ENCODE measurements at places on chromosomes 13 and 19. TPM values are rescaled to one million over a fixed set of nuclear protein-coding genes. Genes with fewer than 3 reads are reported as not detected.

The PCSK4 gene
- total RNA-seq: 7.1 TPM

The MYPOP gene
- 2.9 TPM for total RNA-seq

The ZNF428 gene
- 42.6 TPM for total RNA-seq

The TMPRSS9 gene
- total RNA-seq: not detected

The ERICH6B gene
- not detected for total RNA-seq

The PLIN5 gene
- 37.3 TPM for total RNA-seq

The KCTD12 gene
- 140 TPM for total RNA-seq

The TMEM221 gene
- total RNA-seq: 0.12 TPM

The FGF22 gene
- 0.23 TPM for total RNA-seq

GRCh38 chr13:20519875-20520274 lies 5.8 kb downstream of the CRYL1 start:
- H3K36me3 ChIP-seq: no peaks in the 10 kb centered on the region
- no peak overlapping the region for H3K4me3 ChIP-seq
- H3K27ac ChIP-seq: no peak overlapping the region
- peaks cover under 1% of the 10 kb centered on the region for H3K4me1 ChIP-seq
- DNase-seq: no peak

- H3K4me3 ChIP-seq: no peak overlapping the region
- no peaks in the 10 kb centered on the region for H3K36me3 ChIP-seq
- DNase-seq: no peak
- no peak overlapping the region for H3K27ac ChIP-seq
- H3K4me1 ChIP-seq: peaks cover 18% of the 10 kb centered on the region
These were observed 1.4 kb downstream of the WDFY2 start for GRCh38 chr13:51585696-51586095.

DNA sequence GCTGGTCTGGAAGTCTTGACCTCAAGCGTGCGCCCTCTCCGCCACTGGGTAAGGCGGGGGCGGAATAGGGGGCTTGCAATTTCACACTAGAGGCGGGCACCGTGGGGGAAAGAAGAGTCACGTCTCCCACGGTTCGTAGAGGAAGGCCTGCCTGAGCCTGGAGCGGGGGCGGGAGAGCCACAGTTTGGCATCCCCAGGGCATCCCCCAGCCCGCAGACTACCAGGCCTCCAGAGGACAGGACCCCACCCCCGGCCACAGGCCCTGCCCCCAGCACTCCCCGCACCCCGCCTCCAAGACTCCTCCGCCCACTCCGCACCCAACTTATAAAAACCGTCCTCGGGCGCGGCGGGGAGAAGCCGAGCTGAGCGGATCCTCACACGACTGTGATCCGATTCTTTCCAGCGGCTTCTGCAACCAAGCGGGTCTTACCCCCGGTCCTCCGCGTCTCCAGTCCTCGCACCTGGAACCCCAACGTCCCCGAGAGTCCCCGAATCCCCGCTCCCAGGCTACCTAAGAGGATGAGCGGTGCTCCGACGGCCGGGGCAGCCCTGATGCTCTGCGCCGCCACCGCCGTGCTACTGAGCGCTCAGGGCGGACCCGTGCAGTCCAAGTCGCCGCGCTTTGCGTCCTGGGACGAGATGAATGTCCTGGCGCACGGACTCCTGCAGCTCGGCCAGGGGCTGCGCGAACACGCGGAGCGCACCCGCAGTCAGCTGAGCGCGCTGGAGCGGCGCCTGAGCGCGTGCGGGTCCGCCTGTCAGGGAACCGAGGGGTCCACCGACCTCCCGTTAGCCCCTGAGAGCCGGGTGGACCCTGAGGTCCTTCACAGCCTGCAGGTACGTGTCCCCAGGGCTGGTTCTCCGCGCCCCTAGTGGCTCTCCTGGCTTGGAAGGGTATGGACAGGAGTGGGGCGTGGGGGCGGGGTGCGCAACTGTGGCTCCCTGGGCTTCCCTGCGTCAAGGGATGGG lies at the start of gene ANGPTL4:
Gene ANGPTL4, plus strand, starts transcription at position 353 of the 969 bp plus-strand sequence. Its CDS starts 167 bp downstream, at position 520.
- H3K4me3 ChIP-seq: peak within 1 kb of the TSS; percentile 32
- H3K27me3 ChIP-seq: no peaks in the 10 kb centered on the region
- H3K36me3 ChIP-seq: no peaks in the 10 kb centered on the region

DNA sequence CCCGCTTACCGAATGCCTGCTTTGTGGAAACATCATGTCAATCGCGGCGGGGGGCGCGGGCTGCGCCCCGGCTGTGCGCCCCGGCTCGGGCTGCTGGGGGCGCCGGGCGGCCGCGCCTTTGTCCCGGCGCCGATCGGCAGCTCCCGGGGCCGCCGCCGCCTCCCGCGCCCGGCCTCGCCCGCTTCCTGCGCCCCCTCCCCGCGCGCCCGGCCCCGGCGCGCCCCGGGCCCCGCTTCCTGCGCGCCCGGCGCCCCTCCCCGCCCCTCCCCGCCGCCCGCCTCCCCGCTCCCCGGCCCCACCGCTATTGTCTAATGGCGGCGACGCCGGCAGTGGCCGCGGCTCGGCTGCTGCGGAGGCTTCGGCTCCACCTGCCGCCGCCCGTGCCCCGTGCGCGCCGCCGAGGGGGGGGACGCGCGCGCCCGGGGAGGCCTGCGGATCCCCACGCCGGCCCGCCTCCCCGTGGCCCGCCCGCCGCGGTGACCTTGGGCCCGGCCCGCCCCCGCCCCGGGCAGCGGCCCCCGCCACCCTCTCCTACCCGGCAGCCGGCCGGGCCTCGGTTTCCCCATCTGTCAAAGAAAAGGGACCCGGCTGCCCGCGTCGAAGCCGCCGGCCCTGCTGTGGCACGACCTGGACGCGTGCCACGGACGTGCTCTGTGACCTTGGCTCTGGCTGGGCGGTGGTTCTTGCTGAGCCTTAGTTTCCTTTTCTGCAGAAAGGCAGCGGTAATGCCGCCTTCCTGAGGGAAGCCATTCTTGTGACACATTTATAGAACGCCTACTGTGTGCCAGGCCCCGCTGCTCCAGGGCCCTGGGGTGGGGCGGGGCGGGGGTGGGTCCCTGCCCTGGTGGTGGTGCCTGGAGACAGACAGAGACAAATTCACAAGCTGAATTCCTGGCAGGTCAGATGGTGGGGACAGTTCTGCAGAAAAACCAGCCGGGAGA lies at the start of gene TLE5:
Gene TLE5, minus strand, starts transcription at position 331 of the 941 bp plus-strand sequence. Its CDS starts 295 bp downstream, at position 36.
- H3K27me3 ChIP-seq: no peaks in the 10 kb centered on the region
- peak; percentile 70 for DNase-seq
- H3K36me3 ChIP-seq: no peaks in the 10 kb centered on the region

DNA sequence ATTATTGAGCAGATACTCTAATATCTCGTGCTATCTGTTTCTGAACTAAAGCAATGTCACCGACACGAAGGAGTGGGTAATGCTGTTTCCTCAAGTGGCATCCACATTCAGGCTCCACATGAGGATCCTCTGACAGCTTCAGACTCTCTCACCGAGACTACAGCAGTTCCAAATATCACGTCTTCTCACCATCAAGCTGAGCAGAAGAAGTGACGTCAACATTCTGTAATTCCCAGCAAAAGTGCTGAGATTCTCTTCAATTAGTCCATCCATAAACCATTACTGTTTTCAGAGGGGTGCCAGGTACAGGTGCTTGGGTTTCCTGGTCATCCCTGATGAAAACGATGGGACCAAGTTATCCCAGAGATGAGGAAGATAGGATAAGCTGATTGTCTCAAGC lies 110.0 kb upstream of the DACH1 start:
- H3K27ac ChIP-seq: no peak overlapping the region
- H3K36me3 ChIP-seq: no peaks in the 10 kb centered on the region
- H3K27me3 ChIP-seq: no peaks in the 10 kb centered on the region
- H3K4me3 ChIP-seq: no peak overlapping the region
- no peaks in the 10 kb centered on the region for H3K4me1 ChIP-seq

GRCh38 chr19:18774782-18775444 lies 16.2 kb downstream of the COMP start:
- H3K4me1 ChIP-seq: no peaks in the 10 kb centered on the region
- no peaks in the 10 kb centered on the region for H3K27me3 ChIP-seq
- H3K27ac ChIP-seq: no peak overlapping the region
- no peaks in the 10 kb centered on the region for H3K36me3 ChIP-seq

GRCh38 chr19:43589678-43590077 lies 6.3 kb downstream of the IRGQ start:
- H3K27me3 ChIP-seq: no peaks in the 10 kb centered on the region
- H3K27ac ChIP-seq: no peak overlapping the region

GRCh38 chr19:43809762-43810696 lies 7.8 kb upstream of the LYPD5 start:
- H3K27ac ChIP-seq: no peak overlapping the region
- H3K4me3 ChIP-seq: no peak overlapping the region
- DNase-seq: peak; percentile 63
- no peaks in the 10 kb centered on the region for H3K36me3 ChIP-seq
- no peaks in the 10 kb centered on the region for H3K27me3 ChIP-seq

DNA sequence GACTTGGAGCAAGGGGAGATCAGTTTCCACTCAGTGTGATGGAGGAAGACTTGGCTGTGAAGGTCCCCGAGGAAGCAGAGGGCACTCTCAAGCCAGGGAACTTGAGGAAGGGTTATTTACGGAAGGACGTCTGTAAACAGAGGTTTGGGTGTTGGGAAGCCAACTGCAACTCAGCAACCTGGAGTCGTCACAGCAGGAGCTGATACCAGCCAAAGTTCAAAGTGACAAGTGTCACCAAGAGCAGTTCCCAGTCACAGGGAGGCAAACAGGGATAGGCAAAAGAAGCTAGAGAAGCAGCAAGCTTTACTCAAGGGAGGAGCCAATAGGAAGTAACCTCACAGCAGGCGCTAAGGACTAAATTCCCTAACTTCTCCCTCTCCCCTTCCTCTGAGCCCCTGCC lies 205.5 kb downstream of the EFNB2 start:
- H3K27ac ChIP-seq: no peak overlapping the region
- no peaks in the 10 kb centered on the region for H3K4me1 ChIP-seq
- no peaks in the 10 kb centered on the region for H3K36me3 ChIP-seq
- no peak overlapping the region for H3K4me3 ChIP-seq
- no peaks in the 10 kb centered on the region for H3K27me3 ChIP-seq

DNA sequence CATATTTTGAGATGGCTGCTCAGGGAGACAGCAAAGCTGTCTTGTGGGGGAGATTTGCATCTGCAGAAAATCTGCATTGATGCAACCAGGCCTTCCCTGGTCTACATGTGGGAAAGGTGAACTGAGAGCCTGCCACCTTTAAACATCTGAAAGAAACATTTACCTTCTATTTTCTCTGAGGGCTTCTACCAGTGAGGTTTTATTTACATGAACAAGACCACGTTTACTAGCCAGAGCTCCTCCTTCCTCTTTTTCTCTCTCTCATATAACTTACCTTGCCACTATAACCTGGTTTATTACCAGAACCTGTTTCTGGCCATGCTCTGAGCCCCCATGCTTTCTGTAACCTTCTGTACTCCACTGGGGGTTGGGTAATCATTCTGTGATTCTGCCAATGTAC lies 14.4 kb upstream of the RUBCNL start:
- H3K4me1 ChIP-seq: no peaks in the 10 kb centered on the region
- no peak overlapping the region for H3K27ac ChIP-seq
- no peaks in the 10 kb centered on the region for H3K27me3 ChIP-seq
- H3K4me3 ChIP-seq: no peak overlapping the region

- DNase-seq: no peak
- H3K36me3 ChIP-seq: no peaks in the 10 kb centered on the region
- H3K27me3 ChIP-seq: no peaks in the 10 kb centered on the region
- no peak within 1 kb of the TSS for H3K4me3 ChIP-seq
- H3K4me1 ChIP-seq: no peaks in the 10 kb centered on the region
These were observed at the start of gene ZNF729 for GRCh38 chr19:22286151-22286810. Gene ZNF729 (plus strand): TSS chr19:22286441. CDS start chr19:22286526, 85 bp downstream.

DNA sequence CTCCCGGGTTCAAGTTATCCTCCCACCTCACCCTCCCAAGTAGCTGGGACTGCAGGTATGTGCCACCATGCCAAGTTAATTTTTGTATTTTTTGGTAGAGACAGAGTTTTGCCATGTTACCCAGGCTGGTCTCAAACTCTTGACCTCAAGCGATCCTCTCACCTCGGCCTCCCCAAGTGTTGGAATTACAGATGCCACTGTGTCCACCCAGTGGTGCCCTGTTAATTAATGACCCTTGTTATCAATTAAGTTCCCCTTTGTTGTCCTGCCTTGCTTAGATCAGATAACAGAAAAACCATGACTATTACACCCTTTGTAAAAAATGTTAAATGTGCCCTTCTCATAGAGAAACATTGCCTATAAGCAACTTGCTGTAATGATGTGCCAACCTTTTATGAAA lies 34.4 kb upstream of the IGFL1 start:
- no peaks in the 10 kb centered on the region for H3K4me1 ChIP-seq
- no peak overlapping the region for H3K27ac ChIP-seq
- no peaks in the 10 kb centered on the region for H3K36me3 ChIP-seq
- H3K4me3 ChIP-seq: no peak overlapping the region

GRCh38 chr19:4597975-4598671 lies 38.6 kb upstream of the SEMA6B start:
- H3K36me3 ChIP-seq: no peaks in the 10 kb centered on the region
- H3K27me3 ChIP-seq: peaks cover 10% of the 10 kb centered on the region
- H3K4me3 ChIP-seq: no peak overlapping the region
- H3K4me1 ChIP-seq: no peaks in the 10 kb centered on the region
- DNase-seq: peak; percentile 45

DNA sequence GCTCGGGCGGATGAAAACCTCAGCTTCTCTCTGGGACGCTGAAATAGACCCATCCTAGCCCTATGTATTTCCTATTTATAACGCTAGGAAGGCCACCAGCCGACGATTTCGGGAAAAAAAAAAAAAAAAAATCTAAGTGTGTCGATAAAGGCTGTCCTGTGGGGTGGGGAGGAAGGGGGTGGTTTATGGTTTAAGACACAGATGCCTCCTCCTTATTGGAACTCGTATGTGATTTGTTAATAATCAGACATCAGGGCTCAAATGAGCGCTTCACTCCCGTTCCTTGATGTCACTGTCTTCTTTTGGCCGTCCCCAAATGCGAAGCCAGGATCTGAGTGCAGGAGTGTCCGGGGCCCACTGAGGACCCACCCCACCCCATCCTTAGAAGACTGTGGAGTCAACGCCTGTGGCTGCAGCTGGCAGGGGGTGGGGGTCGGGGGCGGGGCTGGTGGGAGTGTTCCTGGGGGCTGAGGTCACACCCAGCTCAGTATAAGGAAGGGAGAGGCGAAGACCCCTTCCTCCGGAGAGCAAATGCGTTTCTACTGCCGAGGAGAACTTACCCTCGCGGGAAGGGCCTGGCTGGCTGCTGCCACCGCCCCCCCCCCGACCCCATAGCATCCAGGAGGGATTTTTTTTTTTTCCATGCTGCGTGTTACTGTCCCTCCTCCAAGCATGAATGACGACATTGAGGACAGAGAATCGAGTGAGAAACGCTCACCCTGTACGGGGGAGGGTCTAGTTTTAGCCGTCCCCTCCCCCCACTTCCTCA lies 971 bp downstream of the ATCAY start:
- no peaks in the 10 kb centered on the region for H3K4me1 ChIP-seq
- H3K4me3 ChIP-seq: no peak overlapping the region
- H3K36me3 ChIP-seq: no peaks in the 10 kb centered on the region
- no peak overlapping the region for H3K27ac ChIP-seq
- DNase-seq: no peak

GRCh38 chr19:1113030-1113985 lies 9.5 kb downstream of the GPX4 start:
- no peak overlapping the region for H3K4me3 ChIP-seq
- peak; percentile 98 for DNase-seq
- H3K36me3 ChIP-seq: peaks cover 10% of the 10 kb centered on the region
- H3K4me1 ChIP-seq: no peaks in the 10 kb centered on the region

All from lung (tissue), 17 donors.